NCI-H2171 (cell line): ENCODE measurements at places on chromosomes 2 and 18.

GRCh38 chr2:144663207-144663606, 143.3 kb upstream of the ZEB2 start:
- no peak for DNase-seq

- DNase-seq = peak; percentile 60
Measured at GRCh38 chr2:4903656-4904348, 788.4 kb upstream of the SOX11 start.

DNA sequence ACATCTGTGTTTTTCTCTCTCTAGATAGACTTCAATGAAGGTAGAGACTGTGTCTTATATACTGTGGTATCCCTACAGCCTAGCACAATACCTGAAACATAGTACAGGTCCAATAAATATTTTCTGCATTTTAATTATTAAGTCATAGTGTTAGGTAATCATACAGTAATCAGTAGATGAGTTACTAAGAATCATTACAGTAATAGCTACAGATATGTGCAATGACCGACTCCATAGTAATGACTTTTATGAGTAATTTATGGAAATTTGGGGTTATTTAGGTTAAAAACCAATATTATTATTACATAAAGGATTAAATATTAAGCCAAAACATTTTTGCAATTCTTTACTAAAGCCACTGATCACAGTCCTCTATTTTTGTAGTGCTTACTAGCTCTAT, 21.6 kb downstream of the COL5A2 start:
- no peak for DNase-seq

- DNase-seq = no peak
Measured at GRCh38 chr2:65256054-65256453, 28.4 kb downstream of the ACTR2 start.

GRCh38 chr18:39190508-39190907, 1624.9 kb upstream of the CELF4 start:
- DNase-seq = no peak

DNA sequence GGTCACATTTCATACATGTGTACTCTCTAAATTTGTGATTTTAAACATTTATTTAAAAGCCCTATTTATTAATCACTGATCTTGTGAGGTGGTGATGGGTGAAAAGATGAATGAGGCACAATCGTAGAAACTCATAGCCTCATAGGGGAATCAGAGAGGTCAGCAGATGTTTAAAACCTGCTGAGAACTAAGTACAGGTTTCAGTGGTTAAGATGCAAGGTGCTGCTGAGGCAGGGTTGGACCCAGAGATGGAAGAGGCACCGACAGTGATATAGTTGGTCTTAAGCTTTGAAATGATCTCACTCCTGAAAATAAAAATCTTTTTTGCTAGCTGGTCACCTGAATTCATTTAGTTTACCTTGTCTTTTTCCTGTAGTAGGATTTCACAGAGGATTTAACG, 49.6 kb downstream of the LINC00305 start:
- DNase-seq = no peak

DNA sequence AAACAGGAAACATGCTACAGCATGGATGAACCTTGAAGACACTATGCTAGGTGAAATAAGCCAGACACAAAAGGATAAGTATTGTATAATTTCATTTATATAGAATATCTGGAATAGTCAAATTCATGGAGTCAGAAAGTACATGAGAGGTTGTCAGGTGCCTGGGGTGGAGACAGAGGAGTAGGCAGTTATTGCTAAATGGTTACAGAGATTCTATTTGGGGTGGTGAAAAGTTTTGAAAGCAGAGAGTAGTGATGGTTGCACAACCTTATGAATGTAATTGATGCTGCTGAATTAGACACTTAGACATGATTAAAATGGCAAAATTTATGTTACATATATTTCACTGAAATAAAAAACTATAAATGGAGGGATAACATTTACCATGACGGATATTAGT, 197.4 kb downstream of the VAPA start:
- DNase-seq = no peak

DNA sequence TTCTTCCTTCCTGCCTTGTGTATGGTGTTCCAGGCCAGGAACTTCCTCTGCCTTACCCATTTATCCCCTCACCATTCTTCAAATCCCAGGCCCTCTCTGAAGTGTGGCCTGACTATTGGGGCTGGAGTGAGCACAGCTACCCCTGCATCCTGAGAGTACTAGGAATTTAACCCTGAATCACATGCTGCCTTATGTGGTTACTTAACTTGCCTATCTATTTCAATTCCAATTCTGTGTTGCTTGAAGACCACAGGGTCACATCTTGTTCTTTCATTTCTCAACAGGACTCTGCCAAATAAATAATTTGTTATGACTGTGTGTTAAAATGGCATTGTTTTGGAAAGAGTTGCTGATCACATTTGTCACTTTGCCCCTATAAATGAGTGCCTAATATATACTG, 108.6 kb downstream of the CERS6 start:
- DNase-seq = no peak

DNA sequence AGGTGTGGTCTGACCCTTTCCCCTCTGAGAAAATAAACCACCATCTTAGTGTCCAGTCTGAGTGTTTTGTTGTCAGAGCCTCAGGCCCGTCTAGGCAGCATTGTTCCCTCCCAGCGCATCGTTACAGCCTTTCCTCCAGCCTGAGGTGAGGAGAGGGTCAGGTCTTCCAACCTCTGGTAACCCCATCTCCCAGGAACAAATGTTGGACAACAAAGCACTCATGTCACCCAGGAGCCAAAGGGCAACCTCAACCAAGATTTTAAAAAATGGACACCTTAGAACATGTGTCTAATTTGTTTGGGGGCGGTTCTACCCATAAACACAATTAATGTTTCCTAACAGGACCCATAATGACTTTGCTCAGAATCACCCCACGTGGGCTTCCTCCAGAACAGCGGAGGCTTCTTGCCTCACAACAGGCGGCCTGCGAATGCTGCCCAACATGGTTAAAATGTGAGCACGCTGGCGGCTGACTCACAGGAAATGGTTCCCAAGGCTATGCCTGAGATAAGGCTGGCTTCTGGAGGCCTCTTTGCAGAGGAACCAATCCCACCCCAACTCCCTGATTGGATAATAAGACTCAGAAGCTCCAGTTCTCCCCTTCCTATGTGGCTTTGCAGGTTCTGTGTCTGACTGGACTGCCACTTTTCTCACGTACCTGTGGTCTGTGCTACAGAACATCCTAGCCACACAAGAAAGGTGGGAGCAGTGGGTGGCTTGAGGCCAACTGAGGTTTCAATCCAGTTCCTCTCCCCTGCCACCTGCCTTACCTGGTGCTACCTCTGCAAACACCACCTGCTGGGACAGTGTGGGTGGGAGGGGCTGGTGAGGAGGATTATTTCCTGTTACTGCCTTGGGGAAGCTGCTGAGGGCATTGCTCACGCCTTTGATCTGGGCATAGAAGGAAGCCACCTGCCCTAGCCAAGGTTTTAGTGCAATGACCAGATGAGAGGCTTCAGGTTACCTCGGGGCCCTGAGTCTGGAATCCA, 108.8 kb downstream of the B3GNT2 start:
- DNase-seq = no peak

GRCh38 chr18:3723554-3723953, 273.6 kb downstream of the TGIF1 start:
- no peak for DNase-seq

- no peak for DNase-seq
Measured at GRCh38 chr2:226730481-226730880, 69.1 kb downstream of the IRS1 start.

- no peak for DNase-seq
Measured at GRCh38 chr2:102478686-102479470, 5.9 kb downstream of the SLC9A4 start.

- peak; percentile 54 for DNase-seq
Measured at GRCh38 chr18:54222922-54223567, 1.4 kb downstream of the MBD2 start.

DNA sequence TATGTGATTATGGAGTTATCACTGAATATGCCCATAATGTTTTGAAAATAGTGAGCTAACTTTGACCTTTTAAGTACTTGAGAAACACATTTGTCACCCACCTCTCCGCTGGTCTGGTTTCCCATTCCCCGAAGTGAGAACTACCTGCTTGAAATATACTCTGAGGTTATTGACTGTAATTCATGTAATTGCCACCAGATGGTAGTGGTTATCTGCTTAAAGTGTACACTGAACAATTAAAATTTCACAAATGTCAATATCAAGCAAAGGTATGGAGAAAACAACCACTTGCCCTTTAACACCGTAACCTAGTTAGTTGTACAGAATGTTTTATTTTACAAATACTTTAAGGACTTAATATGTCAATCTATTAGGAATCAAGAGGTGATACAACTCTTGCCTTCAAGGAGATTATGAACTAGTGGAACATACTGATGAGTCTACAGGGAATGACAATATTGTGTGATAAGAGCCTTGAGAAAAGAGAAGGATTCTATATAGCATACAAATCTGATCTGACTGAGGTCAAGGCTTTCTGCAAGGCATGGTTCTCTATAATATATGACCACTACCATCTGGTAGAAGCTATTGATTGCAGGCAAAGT, 316.8 kb upstream of the KCNH7 start:
- no peak for DNase-seq

DNA sequence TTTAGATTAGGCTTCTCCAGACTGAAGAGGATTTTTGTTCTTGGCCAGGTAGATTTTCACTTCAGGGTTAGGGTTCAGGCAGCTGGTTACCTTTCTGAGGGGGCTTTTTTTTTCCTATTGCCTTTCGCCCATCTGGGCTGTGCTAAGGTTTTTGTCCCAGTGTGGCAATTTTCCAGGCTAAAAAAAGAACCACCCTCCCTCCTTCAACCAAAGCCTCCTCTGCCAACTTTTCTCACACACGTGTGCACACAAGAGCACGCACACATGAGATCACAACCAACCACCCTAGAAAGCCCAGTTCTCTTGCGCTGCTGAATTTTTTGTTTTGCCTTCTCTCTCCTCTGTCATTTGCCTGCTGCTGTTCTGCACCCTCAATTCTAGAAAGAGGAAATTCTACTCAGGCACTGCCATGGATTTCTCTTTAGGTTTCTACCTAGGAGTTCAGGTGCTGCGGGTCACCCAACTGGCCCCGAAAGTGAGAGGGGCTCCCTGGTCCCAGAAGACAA, 8.5 kb upstream of the CXCR4 start:
- no peak for DNase-seq

DNA sequence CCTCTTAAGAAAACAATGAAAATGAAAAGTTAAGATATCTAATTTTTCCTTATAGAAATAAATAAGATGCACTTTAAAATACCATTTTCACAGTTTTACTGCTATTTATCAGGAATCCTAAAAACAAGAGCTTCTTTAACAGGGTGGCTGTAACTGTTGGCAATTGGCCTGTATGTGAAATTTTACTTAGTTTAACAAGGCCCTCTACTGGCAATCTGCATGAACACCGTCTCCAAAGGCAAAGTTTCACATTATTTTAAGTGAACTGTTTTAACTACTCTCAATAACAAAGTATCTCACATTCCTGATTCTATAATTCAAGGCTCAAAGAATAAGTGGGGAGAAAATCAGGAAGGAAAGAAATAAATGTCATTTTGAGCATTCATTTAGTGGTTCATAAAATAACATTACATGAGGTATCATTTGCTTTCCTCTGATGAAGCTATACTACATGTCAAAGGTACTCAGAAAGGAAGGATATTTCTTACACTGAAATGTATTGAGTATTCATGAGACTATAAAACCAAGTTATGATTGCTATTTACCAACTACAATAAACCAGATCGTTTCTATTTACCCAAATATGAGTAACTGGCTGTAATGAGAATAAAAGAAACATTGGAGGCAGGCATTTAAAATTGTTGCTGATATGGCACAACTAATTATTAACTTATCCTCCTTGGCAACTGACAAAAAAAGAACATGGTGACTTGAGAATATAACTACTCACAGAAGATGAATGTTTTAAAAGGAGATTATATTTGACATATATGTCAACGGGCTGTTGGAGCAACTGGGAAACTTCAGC, 7.0 kb downstream of the NCKAP5 start:
- peak; percentile 2 for DNase-seq

DNA sequence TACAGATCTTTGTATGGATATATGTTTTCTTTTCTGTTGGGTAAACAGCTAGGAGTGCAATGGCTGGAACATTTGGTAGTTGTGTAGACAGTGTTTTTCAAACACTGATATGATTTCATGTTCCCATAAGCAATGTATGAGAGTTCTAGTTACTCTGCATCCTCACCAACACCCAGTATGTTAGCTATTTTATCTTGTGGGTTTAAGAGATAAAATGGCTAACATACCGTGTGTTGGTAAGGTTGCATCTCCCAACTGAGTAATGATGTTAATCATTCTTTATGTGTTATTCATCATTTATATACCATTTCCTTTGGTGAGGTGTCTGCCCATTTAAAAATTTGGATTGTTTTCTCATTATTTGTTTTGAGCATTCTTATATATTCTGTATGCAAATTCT, 65.7 kb downstream of the LYPD6B start:
- DNase-seq = no peak

GRCh38 chr2:240431271-240431660, 4.2 kb upstream of the GPC1 start:
- no peak for DNase-seq

DNA sequence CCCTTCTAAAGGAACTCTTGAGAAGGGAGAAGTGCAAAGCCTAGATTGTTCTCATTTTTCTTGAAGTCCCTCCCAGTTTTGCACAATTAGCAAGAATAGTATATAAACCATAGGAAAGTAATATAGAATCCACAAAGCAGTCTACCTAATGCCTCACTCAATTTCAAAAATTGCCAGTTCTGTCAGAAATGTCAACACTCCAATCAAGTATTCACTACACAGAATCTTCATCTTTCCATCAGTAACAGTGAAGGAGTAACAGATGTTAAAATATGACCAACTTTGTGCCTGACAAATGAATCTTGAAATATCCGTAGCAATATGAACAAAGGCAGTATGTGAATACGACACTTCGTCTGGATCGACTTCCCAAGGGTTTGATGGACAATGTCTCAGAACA, 56.3 kb downstream of the RBMS1 start:
- DNase-seq = no peak

DNA sequence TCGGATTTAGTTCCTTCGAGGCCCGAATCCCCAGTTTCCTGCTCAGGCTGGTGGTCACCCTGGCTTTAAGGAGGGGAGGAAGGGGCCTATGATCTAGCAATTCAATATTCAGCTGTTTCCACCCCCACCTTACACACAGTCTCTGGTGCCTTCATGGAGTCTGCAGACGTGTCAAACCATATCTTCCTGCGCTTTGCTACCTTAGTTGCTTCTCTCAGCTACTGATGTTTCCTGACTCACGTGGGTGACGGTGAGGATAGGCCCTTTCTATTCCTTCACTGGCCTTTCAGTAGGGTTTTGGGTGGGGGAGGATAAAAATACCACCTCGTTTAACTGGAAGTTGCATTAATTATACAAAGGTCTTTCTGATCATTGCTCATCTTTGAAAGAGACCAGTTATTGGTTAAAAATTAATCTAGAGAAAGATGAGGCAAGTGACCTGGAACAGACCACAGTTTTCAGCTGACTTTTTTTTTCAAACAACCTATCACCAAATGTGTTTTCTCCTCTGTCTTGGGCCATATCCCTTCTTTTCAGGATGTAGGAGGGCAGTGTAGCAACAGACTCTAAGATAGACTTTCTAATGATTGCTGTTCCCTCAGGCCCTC, 49.7 kb downstream of the SH2D6 start:
- no peak for DNase-seq
